Skeletal muscle cell (primary cell): ENCODE measurements at places on chromosomes 16 and 17.

GRCh38 chr17:57744195-57745170 is 616 bp downstream of the CCDC182 start:
- DNase-seq = no peak

GRCh38 chr17:73319766-73320165 is 8.0 kb upstream of the CDC42EP4 start:
- DNase-seq = no peak

GRCh38 chr16:5982979-5983378 is 885.4 kb upstream of the EEF2KMT start:
- DNase-seq = no peak

GRCh38 chr16:13510425-13511151 is 409.4 kb upstream of the ERCC4 start:
- DNase-seq = no peak

- no peak for DNase-seq
Measured at GRCh38 chr17:42270596-42270995, 5.6 kb downstream of the STAT5B start.

DNA sequence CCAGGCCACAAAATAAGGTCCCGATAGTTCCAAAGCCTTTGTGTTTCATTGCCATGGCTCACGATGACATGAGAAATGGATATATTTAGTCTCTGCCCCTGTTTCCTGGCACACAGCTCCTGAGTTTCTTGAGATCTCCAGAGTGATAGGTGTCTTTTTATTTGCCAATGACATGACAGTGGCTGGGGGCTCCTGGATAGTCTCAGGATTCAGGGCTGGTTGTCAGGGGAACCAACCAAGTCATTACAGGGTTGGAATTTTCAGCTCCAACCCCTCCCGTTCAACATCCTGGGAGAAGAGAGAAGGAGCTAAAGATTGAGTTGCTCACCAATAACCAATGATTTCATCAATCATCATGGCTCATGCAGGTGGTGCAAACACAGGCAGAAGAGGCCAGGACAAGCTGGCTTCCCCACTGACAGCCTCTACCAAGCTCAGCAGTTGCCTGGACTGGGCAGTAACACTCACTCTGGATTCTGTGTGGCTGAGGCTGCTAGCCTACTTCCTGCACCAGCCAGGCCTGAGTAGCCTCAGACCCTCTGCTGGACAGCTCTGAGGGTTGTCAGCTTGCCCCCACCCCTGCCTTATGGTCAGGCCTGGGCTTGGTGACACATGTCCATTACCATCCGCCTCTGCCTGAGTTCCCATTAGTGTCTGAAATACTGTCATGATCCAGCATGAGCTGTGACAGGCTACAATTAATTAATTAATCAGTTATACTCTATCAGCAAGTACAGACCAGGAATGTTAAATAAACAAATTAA is 534.4 kb upstream of the CDH5 start:
- DNase-seq = no peak

DNA sequence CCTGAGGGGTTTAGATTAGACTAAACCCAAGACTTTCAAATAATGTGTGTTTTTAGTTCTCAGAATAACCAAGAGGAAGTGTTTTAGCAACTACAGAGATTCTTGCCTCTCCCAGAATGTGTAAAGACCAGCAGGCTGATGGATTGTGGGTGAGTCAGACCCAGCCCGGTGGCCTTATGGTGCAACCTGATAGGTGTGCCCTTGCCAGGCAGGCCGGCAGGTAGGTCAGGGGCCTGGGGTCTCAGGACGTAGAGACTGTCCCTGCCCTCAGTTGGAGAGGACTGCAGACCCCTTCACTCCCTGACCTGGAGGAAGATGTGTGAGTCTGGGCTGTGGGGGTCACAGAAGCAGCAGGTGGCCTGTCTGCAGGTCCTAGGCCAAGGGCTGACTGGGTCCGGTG is 47.2 kb upstream of the ACSF3 start:
- DNase-seq = no peak

DNA sequence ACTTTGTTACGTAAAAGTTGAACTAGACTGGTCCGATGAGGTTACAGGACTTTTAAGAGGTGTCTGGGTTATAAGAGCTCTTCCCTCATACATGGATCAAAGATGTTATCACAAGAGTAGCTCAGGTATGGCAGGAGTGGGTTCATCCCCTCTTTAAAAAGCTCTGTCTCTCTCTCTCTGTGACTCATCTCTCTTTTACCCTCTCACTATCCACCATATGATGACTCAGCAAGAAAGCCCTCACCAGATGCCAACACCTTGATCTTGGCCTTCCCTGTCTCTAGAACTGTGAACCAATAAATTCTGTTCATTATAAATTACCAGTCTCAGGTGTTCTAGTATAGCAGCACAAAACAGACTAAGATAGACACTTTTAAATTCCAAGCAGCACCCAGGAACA is 1.9 kb upstream of the CLEC19A start:
- no peak for DNase-seq

- no peak for DNase-seq
Measured at GRCh38 chr16:66515596-66516508, 34.1 kb downstream of the TK2 start.

DNA sequence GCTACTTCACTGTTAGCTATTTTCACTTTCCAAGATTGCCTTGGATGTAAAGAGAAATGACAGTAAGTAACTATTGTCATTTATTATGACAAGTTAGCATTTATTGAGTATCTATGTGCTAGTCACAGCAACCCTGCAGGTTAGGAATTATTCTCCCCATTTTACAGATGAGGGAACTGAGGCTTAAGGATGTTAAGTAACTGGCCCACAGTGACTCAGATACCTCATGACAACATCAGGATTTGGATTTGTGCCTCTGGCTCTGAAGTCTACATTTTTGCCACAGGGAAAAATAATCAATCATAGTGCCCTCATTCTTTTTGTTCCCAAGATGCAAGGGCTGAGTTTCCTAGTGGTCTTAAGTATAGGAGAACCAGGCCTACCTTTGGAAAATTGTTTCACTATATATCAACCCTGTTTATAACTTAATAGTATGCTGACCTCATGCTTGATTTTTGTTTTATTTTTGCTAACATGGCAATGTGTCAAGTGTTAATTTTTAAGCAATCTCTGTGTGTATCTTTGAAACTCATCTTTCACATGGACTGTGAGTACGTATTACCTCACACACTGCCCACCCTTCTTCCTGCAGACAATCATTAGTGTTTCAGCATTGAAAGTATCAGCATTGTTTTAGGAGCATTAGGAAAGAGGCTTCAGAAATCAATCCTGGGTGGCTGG is 105.0 kb downstream of the TANGO6 start:
- DNase-seq = no peak

DNA sequence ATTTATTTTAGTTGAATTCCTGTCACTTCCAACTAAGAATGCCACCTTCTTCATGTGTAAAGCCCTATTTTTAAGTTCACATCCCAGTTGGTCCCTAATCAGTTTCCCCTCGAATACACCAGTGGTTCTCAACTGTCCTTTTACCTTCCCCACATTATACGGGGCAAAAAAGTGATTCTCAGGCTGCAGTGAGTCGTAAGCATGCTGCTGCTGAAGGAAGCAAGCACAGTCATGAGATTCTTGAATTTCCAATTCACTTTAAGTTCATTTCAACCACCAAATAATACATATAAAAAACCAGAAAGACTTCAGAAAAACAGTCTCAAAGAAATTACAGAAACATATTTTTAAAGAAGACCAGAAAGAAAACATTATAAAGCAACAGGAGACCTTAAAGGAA is 47.9 kb downstream of the UBE2G1 start:
- DNase-seq = no peak

DNA sequence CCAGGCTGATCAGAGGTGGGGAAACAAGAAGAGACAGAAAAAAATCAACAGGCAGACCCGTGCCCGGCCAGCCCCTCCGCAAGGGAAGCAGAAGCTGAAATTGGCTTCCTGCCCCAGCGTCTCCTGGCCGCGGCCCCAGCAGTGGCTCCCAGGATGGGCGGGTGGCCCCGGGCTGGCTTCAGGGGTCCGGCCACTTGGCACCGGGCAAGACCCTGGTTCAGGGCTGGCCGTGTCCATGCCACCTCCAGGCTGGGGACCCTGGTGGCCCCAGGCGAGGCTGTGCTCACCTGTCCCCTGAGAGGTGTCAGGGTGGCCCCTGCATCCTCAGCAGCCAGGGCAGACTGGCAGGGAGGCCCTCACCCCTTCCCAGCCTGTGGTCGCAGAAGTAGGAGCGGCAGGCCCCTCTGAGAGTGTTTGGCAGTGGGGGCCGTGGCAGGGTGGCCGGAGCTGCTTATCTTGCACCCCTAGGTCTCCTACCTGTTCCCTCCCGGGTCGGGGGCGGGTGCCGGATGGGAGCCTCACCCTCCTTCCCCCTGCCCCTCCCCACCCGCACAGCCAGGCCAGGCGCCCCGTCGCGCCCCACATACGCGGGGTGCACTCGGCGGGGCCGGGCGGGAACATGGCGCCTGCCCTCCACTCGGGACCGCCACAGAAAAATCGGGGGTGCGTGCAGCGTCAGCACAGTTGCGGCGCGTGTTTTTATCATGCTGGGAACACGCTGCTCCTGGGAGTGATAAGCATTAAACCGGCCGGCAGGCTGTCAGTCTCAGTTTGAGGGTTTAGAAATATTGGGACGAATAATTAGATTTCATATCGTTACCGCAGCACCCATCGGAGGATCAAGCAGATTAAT is 46.7 kb upstream of the ZC3H18 start:
- DNase-seq = no peak

DNA sequence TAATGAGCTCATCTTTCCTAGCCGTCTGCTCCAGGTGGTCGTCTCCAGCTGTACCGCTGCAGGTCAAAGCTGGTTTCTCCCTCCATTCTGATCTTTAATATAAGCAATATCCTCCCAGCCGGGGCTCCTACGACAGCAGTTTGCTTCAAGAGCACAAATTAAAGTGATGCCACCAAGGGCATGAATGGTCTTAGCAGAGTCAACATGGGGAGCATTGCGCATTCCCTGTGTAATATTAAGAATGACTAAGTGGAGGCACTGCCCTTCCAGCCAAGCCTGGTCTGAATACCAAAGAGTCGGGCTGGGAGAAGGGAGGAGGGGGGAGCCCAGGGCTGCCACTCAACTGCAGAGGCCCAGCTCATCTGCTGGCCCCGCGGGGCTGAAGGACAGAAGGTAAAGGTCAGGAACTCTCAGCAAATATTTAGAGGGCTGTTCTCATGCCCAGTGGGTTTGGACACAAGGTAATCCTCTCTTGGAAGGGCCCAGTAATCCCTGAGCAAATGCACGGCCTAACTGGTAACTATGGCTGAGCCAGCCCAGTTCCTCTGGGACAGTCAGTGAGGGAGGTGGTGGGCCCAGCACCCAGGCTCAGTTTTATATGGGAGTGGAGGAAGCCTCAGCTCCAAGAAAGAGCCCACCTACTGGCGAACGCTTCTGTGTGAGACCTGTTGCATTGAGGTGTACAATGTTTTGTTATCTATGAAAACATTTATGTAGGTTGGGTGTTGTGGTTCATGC is 121.2 kb downstream of the IRX3 start:
- no peak for DNase-seq

DNA sequence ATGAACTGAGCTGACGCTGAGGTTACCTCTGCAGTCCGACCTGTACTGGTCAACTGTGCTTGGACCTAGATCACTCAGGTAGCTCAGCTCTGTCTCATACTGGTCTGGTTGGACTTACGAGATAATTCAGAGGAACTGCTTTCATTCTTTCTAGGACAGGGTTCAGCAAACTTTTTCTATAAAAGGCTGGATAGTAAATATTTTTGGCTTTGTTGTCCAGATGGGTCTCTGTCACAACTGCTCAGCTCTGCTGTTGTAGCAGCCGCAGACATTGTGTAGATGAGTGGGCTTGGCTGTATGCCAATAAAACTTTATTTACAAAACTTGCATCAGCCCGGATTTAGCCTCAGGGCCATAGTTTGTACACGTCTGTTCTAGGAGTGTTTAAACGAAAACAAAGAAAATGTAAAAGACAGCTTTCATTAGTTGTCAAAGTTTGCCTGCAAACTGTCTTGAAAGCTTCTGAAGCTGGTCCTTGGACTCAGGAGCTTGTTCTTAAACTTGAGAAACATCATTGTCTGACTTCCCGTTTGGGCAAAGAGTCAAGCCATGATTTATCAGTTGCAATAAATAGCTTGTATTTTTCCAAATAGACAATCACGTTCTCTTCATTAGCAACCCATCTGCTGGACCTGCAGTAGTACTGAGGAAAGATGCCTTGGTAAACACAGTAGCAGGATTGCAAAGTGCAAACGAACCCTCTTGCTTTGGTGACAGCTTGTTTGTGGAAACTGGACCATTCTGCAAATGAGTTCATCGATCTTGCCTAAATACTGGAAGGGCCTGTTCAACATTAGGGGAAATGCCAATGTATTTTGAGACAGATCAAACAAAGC is 253.4 kb downstream of the SNX29 start:
- DNase-seq = no peak

GRCh38 chr17:12622726-12623125 is 43.0 kb upstream of the MYOCD start:
- DNase-seq = peak; percentile 53

- DNase-seq = no peak
Measured at GRCh38 chr17:17492571-17492970, 3.6 kb downstream of the RASD1 start.

DNA sequence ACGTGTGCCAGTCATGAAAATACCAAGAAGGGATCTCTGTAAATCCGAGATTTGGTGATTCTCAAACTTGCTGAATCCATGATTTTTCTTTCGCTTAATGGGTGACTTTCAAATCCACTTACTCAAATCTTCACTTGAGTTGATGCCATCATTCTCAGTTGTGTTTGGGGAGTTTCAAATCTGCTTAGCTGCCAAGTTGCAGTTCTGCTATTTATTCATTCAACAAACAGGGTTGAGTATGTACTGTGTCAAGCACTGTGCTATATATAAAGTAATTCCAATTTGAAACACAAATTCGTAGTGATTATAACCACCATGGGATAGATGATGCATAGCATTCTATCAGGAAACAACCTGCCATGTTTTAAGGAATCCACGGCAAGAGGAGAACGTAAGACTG is 394.3 kb downstream of the CDH13 start:
- no peak for DNase-seq

DNA sequence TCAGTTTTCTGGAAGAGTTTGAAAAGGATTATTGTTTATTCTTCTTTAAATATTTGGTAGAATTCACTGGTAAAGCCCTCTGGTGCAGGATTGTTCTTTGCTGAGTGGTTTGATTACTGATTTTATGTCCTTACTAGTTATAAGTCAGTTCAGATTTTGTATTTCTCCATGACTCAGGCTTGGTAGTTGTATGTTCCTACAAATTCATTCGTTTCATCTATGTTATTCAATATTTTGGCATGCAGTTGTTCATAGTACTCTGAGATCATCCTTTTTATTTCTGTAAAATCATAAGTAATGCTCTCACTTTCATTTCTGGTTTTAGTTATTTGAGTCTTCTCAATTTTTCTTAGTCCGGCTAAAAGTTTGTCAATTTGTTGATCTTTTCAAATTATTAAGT is 58.1 kb upstream of the CRYM start:
- DNase-seq = no peak
